SHP77 (cell line): ENCODE measurements at places on chromosomes 5 and 9.
A peak's percentile ranks its signal among the peaks of the same experiment; 100 is the strongest.

GRCh38 chr9:1580215-1580614 lies 434.9 kb upstream of the SMARCA2 start:
- no peak for DNase-seq

- no peak for DNase-seq
These were observed 341.1 kb downstream of the ARL15 start for GRCh38 chr5:53969176-53969730.

DNA sequence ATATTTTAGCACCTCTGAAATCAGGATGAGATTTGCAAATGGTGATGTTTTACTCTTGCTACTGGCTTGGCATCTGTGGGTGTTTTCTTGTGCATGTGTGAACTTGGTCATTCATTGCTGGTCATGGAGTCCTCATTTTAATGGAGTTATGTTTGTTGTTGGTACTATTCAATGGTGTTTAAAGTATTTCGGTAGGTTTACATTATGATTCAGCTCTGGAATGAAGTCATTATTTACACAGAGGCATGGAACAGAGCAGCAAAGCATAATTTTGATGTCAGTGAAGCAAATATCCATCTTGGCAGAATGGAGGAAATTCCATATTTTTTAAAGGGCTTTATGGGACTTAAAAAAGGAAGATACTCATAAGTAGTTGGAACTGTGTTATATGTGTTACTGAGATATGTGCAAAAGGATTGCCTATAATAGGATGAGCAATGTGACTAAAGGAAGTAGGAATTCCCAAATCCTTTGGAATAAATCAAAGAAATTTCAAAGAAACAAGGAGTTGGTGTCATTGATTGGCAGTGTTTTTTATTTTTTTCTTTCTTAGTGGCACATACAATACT lies 147.4 kb downstream of the ACTBL2 start:
- DNase-seq, result no peak

GRCh38 chr9:15268317-15268716 lies 38.7 kb downstream of the TTC39B start:
- no peak for DNase-seq

DNA sequence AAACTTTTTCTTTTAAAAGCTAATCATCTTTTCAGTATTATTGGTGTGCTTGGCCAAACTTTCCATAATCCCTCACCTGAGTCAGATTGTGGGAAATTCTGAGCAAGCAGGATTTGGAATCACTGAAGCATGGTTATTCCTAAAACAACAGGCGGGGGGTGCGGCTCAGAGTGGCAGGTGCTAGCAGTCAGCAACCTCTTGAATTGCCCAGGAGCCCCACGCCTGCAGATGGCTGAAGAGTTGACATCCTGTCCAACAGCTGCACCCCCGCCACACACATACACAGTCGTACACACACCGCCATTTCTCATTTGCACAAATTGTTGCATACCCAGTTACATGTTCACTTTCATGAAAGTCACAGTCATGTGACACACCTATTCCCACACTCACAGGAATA lies 96.6 kb downstream of the LHX2 start:
- DNase-seq, result peak; percentile 80

GRCh38 chr5:76684756-76685519 lies 31.0 kb upstream of the F2R start:
- no peak for DNase-seq

- DNase-seq, result no peak
These were observed 161.2 kb downstream of the ZNF462 start for GRCh38 chr9:107024193-107024592.

DNA sequence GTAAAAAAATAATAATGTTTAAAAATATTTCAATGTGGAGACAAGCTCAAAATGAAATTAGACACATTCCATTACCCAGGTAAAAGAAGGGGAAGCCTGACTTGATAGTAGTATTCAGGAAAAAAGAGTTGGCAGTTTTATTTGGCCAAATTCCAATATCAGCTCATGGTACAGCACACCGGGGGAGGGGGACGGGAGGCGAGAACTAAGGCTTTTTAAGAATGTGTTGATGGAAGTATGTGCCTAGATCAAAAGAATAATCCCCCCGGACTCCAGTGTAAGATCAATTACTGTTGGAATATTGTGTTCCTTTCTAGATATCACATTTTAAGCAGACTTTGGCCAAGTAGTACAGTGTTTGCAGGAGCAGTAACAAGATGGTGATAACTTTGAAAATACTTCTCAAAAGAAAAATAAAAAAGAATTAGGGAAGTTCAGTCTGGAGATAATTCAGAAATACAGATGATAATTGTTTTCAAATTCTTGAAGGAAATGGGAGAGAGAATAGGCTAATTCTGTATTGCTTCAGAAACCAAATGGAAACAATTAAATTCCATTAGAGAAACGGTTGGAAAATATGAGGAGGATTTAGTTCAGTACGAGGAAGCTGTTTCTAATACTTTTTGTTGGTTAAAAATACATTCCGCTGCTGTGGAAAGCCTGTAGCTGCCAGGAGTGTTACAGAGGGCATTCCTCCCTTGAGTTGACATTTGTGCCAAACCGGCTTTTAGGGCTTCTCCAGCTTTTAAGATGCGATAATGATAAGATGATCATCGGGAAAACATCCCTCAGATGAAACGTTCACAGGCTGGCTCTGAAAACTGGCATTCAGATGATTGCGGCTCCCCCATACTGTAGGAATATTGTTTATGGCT lies 98.1 kb upstream of the ERBIN start:
- DNase-seq, result no peak

- no peak for DNase-seq
These were observed 200.9 kb downstream of the MEF2C start for GRCh38 chr5:88682131-88682530.

DNA sequence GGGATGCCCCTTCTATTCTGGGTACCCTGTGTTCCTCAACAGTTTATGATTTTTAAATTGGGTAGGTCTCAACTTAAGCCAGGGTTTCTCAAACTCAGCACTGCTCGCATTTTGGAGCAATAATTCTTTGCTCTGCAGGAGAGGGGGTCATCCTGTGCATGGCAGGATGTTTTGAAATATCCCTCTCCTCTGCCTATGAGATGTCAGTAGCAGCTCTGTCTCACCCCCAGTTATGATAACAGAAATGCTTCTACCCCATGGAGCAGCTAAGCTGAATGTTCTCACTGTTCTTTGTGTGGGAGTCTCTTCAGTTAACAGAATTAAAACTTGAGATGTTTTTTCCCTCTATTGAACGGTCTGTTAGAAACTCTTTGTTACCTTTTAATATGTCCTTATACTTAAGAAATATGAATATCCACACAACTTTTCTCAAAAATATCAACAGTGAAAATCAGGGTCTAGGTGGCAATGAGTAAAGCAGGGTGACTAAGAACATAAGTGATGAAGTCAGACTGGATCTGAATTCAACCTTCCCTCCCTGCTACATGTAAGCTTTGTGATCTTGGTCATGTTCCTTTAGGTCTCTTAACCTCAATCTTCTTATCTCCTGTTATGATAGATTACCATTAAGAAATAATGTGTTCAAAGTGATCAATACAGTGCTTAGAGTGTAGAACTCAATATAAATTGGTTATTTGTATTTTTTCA lies 89.0 kb downstream of the CAMK4 start:
- no peak for DNase-seq

DNA sequence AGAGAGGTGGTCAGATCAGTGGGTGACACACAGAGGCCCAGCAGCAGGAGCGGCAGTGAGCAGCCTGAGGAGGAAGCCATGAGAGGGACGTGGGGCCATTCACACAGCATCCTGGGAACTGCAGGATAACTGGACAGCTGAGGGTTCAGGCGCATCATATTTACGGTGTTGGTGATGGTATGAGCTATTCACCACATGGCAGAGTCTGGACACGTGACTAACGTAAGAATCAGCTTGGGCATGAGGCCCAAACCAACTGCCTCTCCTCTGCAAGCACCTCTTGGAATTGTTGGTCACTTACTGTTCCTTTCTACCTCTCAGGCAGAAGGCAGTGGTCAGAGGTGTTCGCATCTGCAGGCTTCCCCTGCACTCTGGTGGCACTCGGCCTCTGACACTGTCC lies 141.1 kb downstream of the ENTREP1 start:
- no peak for DNase-seq
